ENCODE measurements at places on chromosomes 3 and 15. TPM values are rescaled to one million over a fixed set of nuclear protein-coding genes. Genes with fewer than 3 reads are reported as not detected.

DNA sequence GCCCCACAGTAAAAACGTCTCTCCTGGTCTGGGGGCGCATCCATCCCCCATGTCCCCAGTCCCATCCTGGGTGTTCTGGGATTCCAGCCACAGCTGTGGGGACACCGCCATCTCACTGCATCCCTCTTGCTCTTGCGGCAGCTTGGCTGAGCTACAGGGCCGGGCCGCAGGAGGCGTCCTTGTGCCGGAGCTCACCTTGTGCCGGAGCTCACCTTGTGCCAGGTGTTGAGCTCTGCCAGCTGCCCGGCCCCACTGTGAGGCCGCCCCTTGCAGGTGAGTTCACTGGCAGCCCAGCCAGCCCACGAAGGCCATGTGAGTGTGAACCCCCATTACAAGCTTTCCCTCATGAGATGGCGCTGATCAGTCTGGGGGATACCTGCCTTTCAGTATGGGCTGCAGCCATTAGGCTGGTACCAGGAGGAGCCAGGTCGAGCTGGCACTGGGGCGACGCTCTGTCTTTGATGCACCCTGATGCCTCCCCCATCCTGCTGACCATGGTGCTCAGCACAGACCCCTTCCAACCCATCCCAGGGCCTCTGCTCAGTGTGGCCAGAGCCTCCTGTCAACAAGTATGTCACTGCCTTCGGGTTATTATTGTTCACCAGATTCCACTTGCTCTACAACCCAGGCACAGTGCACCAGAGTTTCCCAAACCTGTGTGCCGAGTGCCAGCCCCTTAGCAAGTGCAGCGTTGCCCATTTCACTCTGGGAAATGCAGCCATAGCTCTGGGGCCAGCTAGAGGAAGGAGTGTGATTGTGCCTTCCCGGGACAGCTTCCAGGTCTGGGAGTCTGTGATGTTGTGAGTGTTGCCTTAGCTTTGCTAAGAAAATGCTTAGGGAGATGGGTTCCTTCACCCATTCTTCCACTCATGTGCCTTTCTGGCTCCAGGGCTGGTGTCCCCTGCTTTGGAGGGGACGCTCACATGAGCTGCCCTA lies 105.7 kb downstream of the APBA2 start:
- DNase-seq: no peak

DNA sequence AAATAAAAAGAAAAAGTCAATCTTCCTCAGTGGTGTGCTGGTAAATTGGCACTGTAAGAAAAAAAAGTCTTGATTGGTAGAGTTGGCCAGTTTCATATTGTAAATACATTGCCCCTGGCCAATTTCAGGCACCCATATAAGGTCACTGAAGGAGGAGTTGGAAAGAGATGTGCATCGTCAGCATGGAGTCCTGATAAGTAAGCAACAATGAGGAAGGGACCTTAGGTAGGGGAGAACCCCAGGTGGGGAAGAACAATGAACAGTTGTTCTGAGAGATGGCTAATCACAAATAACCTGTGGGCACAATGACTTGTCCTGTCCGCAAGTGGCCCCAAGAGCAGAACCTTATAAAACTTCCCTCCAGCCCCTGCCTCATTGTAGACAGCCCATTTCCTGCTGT lies 8.6 kb upstream of the CYP8B1 start:
- DNase-seq: no peak

EFCAB12 gene
- total RNA-seq: 0.40 TPM

GP9 gene
- total RNA-seq: 0.20 TPM

- peak; percentile 48 for DNase-seq
Measured at GRCh38 chr3:136819731-136820679, 1.1 kb downstream of the SLC35G2 start.

- no peak for DNase-seq
Measured at GRCh38 chr3:77513542-77513941, 473.6 kb downstream of the ROBO2 start.

STARD9 gene
- total RNA-seq: 0.91 TPM

- DNase-seq: no peak
Measured at GRCh38 chr3:184291044-184291737, 7.8 kb upstream of the PSMD2 start.

DNA sequence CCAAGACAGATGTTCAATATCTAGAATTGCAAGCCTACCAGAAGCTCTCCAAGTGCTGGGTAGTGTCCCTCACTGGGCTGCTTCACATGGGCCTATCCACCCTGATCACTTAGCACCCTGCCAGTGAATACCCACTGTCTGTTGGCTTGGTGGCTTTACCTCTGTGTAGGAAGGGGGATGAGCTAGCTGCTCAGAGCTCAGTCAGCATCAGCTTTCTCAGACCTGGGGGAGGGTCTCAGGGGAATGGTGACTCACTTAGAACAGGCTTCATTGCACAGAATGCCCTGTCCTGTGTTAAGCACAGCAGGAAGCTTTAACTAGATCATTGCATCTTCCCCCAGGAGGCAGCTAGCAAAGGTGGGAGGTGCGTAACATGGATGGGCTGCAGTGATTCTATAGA lies 209.8 kb downstream of the PDCD6IP start:
- no peak for DNase-seq

PTH1R gene
- total RNA-seq: 24.6 TPM

GMPS gene
- 14.6 TPM for total RNA-seq

DNA sequence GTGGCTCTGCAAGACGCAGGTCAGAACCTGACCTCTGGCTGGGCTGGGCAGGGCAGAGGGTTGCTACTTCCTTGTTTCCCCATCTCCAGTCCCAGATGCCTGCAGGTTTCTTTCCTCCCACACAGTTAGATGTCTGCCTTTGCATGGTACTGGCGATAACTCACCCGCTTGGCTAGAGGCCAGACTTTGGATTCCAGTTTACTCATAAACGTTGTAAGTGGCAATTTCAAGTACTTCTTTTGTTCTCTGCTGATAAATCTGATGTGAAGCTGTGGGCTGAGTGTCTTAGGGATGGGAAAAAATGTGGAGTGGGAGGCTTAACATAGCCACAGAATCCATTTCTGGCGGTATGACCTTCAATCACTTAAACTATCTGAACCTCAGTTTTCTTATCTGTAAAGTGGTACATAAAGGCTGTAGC lies 194.2 kb downstream of the EBLN2 start:
- no peak for DNase-seq

SSR3 gene
- 116 TPM for total RNA-seq

- DNase-seq: no peak
Measured at GRCh38 chr3:121574449-121574848, 6.7 kb downstream of the ARGFX start.

P3H2 gene
- total RNA-seq: 3.9 TPM

DNA sequence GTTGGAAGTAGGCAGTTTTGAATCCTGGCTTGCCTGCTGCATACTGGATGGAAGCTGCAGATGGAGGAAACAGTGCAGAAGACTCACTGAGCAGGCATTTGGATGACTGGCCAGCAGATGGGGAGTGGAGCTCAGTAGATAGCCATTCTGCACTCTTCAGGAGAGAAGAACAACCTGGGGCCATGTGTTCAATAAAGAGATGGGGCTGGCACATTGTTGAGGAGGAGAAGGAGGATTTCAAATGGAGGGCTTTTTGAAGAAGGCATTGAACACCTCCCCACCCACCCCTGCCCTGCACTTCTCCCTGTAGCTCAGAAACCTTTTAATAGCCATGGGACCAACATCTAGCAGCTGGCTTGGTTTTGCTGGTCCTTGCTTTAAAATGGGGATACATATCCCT lies 109.8 kb downstream of the CACNA1D start:
- no peak for DNase-seq

TMOD2 gene
- total RNA-seq: 1.4 TPM

- peak; percentile 85 for DNase-seq
Measured at GRCh38 chr15:80584561-80584964, 110.5 kb upstream of the ABHD17C start.

GRCh38 chr15:60362321-60363086 lies 35.3 kb downstream of the ANXA2 start:
- no peak for DNase-seq

DNA sequence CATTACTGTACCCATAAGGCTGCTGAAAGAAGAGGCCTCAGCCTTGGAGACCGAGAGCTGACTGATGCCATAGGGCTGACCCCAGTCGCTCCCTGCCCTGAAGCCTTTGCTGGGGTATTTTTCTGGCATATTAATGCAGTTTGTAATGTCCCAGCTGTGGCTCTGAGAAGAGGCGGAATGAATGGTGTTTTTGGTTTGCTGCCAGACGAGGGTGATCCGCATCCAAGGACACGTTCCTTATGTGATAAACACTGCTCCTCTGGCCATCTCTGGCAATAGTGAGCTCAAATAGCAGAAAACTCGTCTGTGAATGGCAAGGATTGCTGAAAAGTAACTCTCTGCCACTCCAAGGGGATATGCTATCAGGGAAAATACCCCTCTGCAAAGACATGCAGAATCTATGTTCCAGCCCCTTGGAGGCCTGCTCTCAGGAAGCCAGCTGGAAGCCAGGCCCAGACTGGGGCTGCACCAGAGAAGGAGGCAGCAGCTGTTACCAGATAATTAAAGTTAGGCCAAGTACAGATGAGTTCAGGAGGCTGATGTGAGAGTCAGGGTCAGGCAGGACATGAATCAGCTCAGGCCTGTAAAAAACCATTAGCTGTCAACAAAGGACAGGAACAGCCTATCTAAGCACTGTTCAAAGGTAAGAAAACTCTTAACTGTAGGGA lies 28.9 kb upstream of the KLHL6 start:
- DNase-seq: peak; percentile 51

ACP3 gene
- not detected for total RNA-seq

- DNase-seq: no peak
Measured at GRCh38 chr3:110984456-110985250, 87.0 kb upstream of the NECTIN3 start.

- no peak for DNase-seq
Measured at GRCh38 chr15:38680775-38681174, 116.2 kb upstream of the RASGRP1 start.

DNA sequence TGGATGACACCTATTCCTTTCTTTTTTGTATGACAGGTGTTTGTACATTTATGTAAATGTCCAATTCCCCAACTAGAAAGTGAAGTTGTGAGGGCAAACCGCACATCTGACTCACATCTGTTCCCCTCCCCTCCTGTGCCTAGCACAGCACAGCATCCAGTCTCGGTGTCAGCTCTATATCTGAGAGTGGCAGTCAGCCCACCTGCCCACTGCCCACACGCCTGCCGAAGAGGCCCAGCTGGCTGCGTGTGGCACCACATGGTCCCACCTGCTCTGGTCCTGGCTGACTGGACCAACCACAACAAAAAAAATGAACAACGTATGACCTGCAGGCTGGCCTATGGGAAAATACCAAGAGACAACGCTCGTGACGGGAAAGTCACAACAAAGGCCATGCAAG lies 62.8 kb downstream of the XXYLT1 start:
- DNase-seq: no peak

NANOGP8 gene
- total RNA-seq: 0.45 TPM

- DNase-seq: no peak
Measured at GRCh38 chr3:116426036-116426435, 19.3 kb downstream of the LSAMP start.

GRCh38 chr3:104069114-104069513 lies 1297.6 kb upstream of the ALCAM start:
- no peak for DNase-seq

DNA sequence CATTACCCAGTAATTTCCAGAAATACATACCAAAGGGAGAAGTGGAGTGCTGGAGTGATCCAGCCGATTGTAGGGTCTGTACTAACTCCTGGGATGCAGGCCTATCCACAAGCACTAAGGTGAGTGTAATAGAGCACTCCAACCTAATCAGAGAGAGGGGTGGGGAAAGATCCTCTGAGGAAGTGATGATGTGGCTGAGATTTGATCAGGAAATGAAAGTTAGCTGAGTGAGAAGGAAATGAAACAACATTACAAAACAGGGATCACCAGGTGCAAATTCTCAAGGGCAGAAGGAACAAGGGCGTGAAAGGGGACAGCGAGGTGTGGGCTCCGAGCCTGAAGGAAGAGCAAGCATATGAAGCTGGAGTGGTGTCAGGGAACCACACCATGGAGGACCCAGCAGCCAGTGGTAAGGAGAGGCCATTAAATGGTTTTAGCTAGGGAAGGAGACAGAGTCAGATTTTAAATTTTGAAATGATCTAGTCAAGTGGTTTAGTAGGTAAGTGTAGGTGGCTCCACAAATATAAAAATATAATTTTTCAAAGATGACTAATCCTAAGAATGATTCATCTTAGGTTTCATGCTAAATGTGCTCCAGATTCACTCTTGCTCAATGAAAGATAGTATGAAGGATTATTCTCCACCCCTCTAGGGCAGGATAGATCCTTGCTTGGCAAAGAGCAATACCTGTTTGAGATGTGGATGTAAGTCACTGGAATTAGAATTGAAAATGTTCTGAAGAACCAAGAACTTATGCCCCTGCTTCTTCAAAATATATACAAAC lies 348.7 kb downstream of the TBL1XR1 start:
- DNase-seq: no peak

GRCh38 chr15:91895051-91895450 lies 41.5 kb downstream of the SLCO3A1 start:
- DNase-seq: no peak

DNA sequence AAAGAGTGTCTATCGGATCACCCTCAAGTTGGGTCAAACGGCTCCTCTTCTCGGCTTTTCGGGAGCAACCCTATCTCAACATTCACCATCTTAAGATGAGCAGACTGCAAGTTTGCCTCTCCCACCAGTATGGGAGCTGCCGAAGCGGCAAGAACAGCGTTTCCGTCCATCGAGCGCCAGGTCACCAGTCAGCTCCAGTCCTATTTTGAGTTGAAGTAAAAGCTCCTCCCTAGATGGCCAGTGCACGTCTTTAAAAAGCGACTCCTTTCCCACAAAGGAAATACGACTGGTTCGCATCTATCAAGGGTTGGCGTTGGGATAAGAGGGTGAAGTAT lies 369 bp upstream of the U2SURP start:
- no peak for DNase-seq

DNA sequence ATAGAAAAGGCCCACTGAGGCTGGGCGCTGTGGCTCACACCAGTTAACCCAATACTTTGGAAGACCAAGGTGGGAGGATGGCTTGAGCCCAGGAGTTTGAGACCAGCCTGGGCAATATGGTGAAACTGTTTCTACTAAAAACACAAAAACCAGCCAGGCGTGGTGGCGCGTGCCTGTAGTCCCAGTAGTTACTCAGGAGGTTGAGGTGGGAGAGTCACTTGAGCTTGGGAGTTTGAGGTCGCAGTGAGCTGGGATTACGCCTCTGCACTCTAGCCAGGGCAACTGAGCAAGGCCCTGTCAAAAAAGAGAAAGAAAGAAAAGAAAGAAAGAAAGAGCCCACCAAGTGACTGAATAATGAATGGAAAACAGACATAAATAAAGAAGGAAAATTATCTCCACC lies 32.0 kb downstream of the TAMM41 start:
- DNase-seq: no peak

DNA sequence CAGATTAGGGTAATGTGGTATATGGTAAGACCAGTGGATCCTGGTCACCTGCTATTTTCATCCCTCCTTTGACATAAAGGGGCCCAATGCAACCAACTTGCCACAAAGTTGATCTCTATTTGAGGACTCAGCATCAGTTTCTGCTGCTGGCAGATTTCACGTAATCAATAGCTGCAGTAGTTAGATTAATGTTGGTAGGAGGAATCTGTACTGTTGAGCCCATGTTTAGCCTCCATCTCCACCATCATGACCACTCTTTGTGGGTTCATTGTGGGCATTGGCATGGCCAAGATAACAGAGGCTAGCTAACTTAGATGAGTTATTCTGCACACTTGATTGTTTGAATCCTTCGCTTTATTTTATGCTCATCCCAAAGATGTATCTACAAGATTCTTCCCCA lies 29.9 kb downstream of the CGGBP1 start:
- DNase-seq: no peak
